ENCODE measurements at places on chromosomes 7 and 10.

- no peak for DNase-seq
Observed at GRCh38 chr10:33746836-33747268, 412.4 kb upstream of the NRP1 start.

GRCh38 chr7:110209884-110210283 is 881.0 kb upstream of the LRRN3 start:
- DNase-seq: no peak

- DNase-seq: no peak
Observed at GRCh38 chr10:132389433-132390169, 7.4 kb upstream of the PWWP2B start.

DNA sequence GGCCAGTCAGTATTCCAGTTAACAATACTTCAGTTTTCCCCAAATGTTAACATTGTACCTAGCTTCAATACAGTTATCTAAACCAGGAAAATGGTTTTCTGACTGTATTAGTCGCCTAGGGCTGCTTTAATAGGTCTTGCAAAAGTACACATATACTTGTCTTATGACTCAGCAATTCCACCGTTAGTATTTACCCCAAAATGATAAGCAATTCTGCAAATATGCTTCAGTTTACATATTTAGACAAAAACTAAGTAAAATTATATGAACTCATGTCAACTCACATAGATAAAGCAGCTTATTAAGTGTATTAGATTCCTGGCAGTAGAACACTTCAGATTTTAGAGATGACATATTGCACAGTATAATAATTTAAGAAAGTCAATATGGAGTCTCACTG is 363.3 kb downstream of the ARL4A start:
- DNase-seq: no peak

- no peak for DNase-seq
Observed at GRCh38 chr7:107661081-107661864, 645 bp downstream of the SLC26A4 start.

DNA sequence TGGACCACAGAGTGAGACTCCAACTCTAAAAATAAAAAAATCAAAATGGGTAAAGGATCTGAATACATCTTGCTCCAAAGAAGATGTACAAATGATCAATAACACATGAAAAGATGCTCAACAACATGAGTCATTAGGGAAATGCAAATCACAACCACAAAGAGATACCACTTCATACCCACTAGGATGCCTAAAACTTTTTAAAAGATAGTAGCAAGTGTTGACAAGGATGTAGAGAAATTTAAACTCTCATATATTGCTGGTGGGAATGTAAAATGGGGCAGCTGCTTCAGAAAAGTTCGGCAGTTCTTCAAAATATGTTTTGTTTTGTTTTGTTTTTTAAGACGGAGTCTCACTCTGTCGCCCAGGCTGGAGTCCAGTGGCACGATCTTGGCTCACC is 45.7 kb upstream of the GTF2IRD1 start:
- no peak for DNase-seq

- DNase-seq: no peak
Observed at GRCh38 chr10:1419796-1420610, 317.3 kb downstream of the ADARB2 start.

DNA sequence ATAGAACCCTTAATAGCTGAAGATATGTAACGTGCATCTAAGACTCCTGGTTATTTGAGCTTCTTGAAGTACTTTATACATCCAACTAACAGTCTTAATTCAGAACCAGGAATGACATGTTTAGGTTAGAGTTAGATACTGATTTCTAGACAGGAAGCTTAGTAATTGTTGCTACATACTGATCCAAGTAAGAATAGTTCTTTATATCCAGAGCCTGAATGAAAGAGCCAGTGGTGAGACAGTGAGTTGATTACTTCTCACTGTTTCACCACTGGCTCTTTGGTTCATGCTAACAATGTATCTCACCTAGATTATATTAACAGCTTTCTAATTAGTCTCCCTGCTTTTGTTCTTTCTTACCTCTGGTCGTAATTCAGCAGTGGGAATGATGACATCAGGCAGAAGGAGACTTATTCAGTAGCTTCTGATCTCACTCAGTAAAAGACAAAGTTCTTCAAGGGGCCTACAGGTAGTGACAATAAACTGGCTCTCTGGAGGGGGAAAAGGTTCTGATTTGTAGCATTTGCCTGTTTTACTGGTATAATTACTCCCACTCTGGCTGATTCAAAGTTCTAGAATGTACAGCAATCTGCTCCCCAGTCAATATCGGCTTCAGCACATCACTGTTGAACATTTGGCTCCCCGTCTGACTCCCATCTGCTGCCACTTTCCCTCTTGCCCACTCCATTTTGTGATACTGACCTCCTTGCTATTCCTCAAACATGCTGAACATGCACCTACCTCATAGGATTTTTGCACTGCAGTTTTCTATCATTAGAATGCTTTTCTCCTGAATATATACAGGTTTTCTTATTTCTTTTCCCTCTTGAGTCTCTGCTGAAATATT is 29.1 kb downstream of the MCU start:
- DNase-seq: no peak

DNA sequence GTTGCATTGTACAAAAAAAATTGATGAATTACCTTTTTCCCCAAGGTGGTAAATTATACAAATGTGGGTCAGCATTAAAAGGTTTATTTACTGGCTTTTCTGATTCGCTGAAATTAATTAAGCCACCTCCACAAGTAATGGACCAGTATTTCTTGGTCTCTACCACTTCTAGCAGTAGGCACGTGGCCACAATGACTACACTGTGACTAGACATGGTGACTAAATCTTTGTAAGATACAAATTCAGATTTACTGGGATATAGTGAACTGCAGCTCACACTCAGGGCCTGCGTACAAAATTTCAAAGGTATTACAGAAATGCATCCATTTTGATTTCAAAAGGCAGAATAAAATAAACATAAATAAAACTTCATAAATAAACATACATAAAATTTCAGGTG is 10.9 kb downstream of the HPSE2 start:
- DNase-seq: no peak

DNA sequence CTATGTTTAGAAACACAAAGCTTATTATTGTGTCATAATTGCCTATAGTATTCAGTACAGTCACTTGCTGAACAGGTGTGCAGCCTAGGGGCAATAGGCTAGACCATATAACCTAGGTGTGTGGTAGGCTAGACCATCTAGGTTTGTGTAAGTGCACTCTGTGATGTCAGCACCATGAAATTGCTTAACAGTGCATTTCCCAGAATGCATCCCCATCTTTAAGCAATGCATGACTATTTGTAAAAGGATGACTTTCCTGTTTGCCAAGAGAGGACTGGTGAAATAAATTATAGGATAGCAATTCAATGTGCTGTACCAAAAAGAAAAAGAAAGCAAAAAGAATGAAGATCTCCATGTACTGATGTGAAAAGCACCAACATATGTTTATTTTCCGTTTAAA is 288.7 kb upstream of the AUTS2 start:
- no peak for DNase-seq

DNA sequence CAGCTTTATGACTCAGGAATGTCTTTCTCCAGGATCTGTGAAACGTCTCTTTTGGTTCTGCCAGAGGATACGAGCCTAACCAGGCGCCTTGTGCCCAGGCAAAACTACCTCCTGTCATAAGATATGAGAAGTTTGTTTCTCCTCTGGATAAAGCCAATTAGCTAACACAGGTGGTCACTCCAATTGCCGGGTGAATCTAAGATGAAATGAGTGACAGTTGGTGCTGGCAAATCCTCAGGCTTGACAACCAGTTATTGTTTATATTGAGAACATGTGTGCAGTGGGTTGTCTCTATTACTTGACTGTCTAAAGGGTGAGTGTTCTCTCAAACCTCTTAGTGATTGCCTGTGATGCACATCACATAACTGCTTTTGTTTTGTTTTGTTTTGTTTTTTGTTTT is 449.1 kb downstream of the XPNPEP1 start:
- no peak for DNase-seq

DNA sequence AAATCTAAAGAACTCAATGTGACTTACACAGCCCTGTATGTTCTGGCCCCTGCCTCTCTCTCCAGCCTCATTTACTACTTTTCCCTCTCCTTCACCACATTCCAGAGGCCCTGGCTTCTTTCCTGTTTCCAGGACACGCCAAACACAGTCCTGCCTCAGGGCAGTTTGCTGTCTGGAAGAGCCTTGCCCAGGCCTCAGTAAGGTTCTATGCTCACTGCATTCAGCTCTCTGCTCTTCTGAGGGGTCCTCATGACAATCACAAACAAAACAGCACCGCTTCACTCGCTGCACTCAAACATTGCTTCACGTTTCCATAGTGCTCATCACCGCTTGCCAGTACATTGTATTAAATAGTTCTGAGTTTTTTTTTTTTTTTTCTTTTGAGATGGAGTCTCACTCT is 35.1 kb upstream of the GARS1 start:
- DNase-seq: no peak

GRCh38 chr7:88217675-88218428 is 2.0 kb downstream of the SRI start:
- no peak for DNase-seq

GRCh38 chr7:30412782-30413504 is 65.6 kb downstream of the NOD1 start:
- no peak for DNase-seq

- no peak for DNase-seq
Observed at GRCh38 chr7:125241548-125241947, 311.9 kb upstream of the POT1 start.

DNA sequence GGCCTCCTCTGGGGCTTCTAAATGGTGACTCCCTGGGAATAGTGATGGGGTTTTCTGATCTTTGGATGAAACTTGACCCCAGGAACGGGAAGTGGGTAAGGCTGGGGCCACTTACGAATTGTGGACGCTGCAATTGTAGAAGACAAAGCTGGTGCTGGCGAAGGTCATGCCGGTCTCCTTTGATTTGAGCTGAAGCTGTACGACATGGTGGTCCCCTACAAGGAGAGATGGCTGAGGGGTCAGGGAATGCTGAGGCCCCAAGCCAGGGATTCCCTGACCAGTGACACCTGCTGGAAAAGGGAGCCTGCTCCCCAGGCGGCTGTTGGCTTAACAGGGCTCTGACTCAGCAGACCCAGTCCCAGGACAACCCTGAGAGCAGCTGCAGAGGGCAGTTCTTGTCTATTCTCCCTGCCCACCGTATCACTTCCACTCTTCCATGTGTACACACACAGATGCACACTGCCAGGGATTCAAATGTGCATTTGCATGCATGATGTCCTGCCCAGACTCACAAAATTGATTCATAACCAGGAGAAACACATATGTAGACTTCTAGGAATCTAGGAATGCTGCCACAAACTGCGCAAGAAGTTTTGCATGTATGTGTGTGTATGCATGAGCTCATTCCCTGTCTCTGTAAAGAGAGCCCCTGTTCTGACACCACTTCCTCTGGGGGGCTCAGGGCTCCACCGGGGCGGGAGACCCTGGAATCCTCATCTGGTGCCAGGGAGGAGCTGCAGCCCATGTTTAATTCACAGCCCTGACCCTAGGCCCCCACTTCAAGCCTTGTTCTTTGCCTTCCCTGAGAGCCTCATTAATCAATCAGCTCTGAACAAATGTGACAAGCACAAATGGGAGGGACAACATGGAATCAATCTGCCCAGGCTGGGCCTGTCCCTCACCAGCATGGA is 350.0 kb downstream of the PLXNA4 start:
- no peak for DNase-seq

DNA sequence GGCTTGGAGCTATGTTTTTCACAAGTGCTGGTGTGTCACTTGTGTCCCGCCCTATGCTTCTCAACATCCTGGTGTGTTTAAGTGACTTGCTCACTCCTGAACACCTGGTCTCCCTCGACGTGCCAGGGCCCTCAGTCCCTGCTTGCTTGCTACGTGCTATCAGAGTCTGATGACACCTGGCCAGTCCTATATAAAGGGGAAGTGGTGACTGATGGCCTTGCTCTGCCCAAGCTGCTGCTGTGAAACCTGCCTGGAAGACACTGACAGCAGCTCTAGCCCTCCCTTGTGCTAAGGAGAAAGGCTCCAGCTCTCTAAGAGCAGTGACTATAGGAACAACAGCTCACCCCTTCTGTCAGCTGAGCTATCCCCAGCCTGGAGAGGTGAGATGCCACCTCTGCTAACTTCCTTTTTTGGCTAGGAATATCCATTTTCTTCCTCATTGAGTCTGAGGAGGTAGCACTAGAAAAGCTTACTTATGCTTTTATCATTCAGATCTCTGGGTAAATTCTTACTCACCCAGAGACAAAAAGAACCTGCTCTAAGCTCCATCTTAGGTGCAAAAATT is 77.2 kb upstream of the PLXNA4 start:
- no peak for DNase-seq

DNA sequence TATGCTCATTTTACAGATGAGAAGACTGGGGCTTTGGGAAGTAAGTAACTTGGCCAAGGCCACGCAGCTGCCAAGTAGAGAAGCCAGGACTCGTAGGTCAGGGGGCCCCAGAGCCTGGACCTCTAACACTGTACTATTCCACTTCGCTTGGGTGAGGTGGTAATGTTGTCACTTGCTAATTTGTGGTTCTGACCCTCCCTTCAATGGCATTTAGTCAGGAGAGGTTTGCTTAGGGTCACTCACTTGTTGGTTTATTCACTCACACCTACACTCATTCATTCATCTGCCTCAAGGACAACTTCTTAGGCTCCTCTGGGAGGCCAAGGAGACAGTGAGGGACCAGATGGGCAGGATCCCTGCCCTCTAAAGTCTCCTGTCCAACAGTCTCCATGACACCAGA is 21.3 kb downstream of the BTBD16 start:
- DNase-seq: no peak

GRCh38 chr10:133441780-133442179 is 12.0 kb upstream of the SCART1 start:
- DNase-seq: no peak

DNA sequence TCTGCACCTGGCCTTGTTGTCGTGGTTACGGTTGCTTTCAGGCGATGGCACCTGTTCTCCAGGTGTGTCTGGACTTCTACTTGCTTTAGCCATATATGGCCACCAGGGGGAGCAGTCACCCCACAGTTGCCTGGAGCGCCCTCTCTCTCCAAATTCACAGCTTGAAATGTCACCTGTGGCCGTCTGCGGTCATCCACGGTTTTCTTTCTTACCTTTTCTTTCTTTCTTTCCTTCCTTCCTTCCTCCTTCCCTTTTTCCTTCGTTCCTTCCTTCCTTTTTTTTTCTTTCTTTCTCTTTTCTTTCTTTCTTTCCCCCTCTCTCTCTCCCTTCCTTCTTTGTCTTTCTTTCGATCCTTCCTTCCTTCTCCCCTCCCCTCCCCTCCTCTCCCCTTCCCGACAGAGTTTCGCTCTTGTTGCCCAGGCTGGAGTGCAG is 150.5 kb upstream of the VKORC1L1 start:
- DNase-seq: no peak

GRCh38 chr10:90842725-90843124 is 15.1 kb downstream of the HTR7 start:
- DNase-seq: no peak

GRCh38 chr7:27600247-27600646 is 62.4 kb downstream of the HIBADH start:
- no peak for DNase-seq

- DNase-seq: no peak
Observed at GRCh38 chr7:49822856-49823255, 49.4 kb downstream of the VWC2 start.

DNA sequence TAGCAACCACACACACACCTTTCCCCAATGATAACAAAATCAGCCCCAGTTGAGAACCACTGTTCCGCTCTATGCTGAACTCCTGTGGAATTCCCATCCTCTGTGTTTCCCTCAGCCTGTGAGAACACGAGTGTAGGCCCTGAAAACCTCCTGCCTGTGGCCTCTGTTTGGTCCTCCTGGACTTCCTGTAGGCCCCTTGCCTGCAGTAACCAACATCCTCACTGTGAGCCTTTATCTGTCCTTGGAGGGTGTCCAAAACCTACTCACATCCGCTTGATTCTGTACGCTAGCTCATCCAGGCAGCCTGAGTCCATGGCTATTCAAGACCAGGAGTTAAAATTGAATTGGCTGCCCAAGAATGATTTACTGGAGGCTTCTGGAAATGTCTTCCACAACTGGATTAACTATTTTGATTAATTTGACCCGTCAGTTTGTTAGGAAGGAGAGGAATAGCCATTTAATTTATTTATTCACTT is 149.8 kb downstream of the AKR1D1 start:
- DNase-seq: no peak

Measured in cortex of kidney (tissue), 1 donor.